Osteoblast (primary cell): ENCODE measurements at places on chromosomes 3 and 15.
A peak's percentile ranks its signal among the peaks of the same experiment; 100 is the strongest.

GRCh38 chr3:135041601-135042000 is 246.5 kb downstream of the EPHB1 start:
- DNase-seq = no peak

- peak; percentile 65 for DNase-seq
These were observed 37.4 kb downstream of the KLHL25 start for GRCh38 chr15:85757073-85757938.

GRCh38 chr3:66196633-66197032 is 24.2 kb upstream of the SLC25A26 start:
- DNase-seq = no peak

- no peak for DNase-seq
These were observed 143.7 kb upstream of the KCNMB2 start for GRCh38 chr3:178392511-178392926.

DNA sequence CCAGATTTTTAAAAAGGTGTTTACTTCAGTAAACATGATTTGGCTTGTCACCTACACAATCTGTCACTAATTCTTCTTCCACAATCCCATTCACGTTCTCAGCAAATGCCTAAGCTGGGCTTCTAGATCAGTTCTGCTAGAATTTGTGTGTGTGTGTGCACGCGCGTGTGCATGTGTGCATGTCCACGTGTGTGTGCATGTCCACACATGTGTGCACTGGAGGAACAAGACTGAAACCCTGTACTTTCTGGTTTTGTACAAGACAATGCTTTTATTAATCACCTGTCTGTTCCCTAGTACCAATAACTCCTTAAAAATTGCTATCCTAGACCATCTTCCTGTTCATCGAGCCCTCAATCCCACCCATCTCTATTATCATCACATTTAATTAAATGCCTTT is 229.2 kb downstream of the KCNMB2 start:
- DNase-seq = no peak

DNA sequence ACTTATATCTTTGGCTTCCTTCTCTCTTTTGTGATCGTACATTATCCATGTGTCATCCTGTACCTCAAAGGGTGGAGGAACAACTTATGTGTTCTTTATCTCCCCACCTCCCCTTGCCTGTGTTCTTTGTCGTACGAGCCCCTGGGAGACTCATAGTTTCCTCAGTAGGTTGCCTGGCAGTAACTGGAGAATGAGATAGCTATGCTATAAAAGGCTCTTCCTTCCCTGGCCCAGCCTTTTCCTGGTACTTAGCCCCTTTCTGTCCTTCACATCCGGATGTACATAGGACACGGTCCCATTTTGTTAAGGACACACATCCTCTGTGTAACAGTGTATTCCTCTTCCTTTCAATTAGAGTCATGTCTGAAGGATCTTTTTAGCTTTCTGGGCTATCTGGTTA is 32.1 kb downstream of the PLCL2 start:
- DNase-seq = no peak

DNA sequence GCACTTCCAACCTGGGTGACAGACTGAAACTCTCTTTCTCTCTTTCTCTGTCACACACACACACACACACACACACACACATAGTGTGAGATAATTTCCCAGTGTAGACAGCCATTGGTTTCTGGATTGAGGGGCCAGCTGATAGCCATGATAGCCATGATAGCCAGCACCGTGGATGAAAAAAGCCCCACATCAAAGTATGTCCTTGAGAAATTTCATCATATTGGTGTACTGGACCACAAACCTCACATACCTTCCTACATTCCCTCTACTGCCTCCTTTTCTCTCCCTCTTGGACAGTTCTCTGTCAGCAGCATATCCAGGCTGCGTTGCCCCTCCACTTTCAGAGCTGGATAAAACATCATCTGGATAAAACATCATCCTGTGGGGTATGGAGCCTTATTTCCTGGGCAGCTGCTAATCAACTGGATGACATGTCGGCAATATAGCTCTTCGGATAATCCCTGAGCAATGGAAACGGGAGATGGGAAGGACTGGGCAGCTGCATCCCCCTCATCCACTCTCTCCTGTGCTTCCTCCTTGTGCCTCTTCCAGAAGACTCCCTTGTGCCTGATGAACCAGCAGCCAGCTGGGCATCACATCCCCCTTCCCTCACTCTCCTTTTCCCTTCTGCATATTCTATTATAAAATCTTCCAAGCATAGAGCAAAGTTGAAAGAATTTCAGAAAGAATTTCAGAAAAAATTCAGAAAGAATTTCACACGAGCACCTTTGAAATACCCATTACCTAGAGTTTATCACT is 39.3 kb downstream of the GRK7 start:
- peak; percentile 54 for DNase-seq

GRCh38 chr3:127106456-127106855 is 86.5 kb upstream of the PRR23E start:
- DNase-seq = no peak

GRCh38 chr3:53259427-53260259 is 3.8 kb upstream of the TKT start:
- no peak for DNase-seq

DNA sequence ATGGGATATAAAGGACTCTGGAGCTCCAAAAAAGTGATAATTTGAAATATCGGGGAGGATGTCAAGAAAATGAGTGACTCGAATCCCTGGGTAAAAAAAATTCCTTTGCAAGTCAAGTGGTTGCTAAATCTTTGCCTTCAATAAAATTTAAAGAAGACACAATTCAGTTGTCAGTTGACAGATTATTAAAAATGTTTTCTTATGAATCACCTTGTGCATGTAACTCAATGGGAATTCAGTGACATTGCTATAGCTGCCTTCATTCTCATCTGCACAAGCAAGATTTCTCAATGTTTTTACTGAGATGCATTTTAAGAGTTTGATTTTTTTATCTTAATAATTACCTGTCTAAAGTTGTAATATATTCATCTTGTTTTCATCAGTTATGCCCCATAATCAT is 264.0 kb upstream of the IL12A start:
- DNase-seq = no peak

- DNase-seq = peak; percentile 44
These were observed 47.8 kb upstream of the TMEM158 start for GRCh38 chr3:45273681-45274515.

DNA sequence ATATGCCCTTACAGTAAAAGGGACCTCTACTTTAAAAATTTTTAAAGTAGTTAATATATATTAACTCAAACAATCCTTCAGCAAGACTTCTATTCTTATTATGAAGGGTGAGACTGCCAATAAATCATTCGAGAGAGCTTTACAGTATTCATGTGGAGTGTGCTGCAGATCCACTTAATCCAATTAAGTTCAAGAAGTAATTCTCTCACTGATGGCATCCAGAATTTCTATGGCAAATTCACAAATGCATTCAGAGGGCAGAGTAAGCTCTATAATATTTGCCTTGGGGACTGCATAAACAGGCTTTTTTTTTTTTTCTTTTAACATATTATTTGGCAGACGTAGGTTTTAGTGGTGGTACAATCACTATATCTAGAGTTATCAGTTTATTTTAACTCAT is 692.0 kb downstream of the NLGN1 start:
- no peak for DNase-seq

- no peak for DNase-seq
These were observed 171.5 kb downstream of the RPLP1 start for GRCh38 chr15:69624155-69624520.

DNA sequence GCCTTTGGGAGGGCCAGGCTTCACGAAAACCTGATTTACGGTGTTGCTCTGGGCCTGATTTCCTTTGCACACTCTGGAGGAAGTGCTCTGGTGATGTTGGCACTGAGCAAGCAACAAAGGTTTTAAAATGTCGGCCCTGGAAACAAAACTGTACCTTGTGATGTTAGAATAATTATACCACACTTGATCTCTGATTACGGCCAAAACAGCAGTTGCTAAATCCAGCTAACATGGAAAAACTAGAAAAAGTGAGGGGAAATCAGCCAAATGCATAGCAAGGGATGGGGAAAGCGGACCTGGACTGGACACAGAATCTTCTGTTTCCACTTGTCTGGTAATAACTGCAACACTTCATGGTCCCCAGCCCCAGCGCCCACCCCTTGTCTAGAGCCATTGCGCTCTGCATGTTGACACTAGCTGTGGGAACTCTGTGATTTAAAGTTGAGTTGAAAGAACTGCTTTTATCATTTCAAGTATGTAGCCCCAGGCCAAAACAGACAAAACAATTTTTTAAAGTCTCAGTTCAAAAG is 120.1 kb downstream of the VGLL4 start:
- no peak for DNase-seq

- DNase-seq = no peak
These were observed 10.9 kb upstream of the LYSMD4 start for GRCh38 chr15:99744142-99744541.

DNA sequence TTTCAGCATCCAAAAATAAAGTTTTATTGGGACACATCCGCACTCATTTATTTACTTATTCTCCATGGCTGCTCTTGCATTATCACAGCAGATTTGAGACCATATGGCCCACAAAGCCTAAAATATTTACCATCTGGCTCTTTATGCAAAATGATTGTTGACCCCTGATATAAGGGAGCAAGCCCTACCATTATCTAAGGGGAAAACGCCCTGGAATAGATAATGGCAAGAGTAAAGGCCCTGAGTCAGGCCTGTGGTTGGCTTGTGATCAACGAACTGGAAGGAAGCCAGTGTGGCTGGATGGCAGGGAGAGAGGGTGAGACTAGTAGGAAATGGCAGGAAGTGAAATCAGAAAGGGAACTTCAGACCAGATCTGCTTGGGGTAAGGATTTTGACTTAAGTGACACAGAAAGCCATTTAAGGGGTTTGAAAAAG is 24.6 kb upstream of the DMXL2 start:
- DNase-seq = no peak

DNA sequence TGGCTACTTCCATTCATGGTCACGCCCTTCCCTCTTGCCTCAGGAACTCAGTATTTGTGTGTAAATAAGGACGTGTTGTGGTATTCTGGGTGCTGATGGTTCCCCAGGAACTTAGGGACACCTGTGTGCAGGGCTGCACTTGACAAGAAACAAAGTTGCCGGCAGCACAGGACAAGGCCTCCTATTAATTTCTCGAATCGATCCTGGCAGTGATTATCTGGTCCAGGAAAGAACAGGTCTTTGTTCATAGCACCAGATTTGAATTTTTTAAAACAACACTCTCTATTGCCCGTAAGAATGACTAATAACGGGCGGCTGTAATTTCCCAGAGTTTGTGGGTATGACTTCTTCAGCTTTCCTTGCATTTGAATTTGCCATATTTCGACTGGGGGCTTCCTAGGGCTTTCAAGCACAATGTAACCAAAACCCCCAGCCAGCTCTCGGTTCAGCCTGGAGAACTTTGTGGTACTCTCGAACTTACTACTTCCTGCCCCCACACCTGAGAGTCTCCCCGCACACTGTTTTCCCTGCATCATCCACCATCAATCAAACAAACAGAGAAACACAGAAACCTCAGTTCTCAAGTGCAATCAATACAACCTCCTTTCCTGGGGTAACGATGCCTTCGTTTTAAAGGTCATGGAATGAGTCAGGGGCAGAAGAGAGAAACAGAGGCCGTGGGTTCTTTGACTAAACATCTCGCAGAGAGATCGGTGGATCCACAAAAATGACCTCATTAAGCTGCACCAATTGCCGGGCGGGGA is 241.7 kb upstream of the ICE2 start:
- DNase-seq = no peak

DNA sequence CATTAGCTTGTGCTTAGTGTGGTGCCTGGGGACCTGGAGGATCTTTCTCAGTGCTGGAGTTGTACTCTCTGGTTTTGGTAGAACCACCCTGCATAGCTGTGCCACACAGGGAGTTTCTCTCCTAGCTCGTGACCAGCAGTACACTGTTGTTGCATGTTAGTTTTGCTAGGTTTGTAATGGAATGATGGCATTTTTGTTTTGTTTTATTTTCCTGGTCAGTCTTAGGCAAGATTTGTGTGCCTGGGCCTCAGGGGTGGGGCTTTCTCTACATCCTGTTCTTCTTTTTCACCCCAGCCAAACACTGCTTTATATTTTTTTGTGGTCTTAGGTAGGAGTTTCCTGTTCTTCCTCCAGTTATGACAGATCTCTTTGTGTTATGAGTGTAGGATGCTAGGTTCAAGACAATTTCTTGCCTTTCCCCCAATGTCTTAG is 534.5 kb upstream of the KCNMB2 start:
- DNase-seq = no peak

- no peak for DNase-seq
These were observed 26.5 kb upstream of the SIAH2 start for GRCh38 chr3:150789451-150789850.

- DNase-seq = no peak
These were observed 138.3 kb downstream of the PTPRG start for GRCh38 chr3:61699622-61700021.

DNA sequence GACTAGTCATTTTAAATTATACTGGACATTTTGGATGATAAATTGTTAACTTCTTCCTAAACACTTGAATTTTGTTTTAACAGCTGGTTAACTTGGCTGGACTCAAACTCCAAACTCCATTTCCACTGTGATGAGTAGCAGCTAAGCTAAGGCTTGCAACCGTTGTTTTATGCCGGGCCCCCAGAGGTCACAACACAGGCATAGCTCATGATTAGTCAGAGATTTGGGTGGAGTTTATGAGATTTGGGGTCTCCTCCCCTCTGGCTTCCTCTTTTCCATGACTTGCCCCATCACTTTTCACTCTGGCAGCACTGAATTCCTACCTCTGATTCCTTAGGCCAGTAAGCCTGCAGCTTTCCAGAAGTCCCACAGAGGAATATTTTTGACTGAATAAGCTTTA is 12.8 kb downstream of the THAP10 start:
- DNase-seq = peak; percentile 79

- DNase-seq = no peak
These were observed 56.8 kb downstream of the DNAH1 start for GRCh38 chr3:52372822-52373504.

GRCh38 chr3:96213393-96213792 is 601.0 kb upstream of the EPHA6 start:
- peak; percentile 1 for DNase-seq

DNA sequence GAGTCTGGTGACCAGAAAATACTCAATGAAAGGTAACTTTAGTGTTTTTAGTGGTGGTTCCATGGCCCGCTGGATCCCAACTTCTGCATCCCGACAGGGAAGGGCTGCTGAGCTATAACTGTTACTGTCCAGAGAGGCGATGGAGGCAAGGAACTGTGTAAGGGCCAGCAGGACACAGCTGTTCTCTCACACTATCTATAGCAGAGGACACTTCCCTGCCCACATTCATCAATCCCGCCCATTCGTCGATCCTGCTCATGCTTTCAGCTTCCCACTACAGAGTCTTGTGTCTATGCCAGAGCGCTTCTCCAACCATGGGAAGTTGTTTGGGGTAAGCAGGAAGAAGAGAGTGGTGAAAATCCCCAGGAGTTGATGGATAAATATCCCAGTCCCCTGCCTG is 8.4 kb downstream of the COLQ start:
- no peak for DNase-seq

DNA sequence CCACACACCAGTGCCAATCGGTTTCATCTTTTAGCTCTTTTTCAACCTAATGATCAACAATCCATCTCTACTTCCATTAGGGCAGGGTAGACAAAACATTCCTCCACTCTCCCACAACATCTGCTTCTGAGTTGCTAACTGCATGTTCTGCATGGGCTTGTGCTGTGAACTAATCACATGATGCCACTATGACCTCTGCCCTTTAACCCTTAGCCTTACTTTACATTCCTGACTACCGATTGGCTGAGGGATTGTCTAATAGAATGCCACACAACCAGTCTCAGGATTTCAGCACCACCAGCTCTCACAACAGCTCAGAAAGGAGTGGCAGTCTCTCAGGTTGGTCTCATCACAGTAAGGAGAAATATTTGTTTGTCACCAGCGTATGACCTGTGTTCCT is 562.8 kb downstream of the ROBO2 start:
- no peak for DNase-seq

- peak; percentile 83 for DNase-seq
These were observed 4.2 kb downstream of the AMOTL2 start for GRCh38 chr3:134369861-134370596.
